ENCODE measurements at places on chromosomes 7 and 10.

- DNase-seq, result no peak
Observed at GRCh38 chr7:77282897-77283296, 83.3 kb upstream of the FGL2 start.

DNA sequence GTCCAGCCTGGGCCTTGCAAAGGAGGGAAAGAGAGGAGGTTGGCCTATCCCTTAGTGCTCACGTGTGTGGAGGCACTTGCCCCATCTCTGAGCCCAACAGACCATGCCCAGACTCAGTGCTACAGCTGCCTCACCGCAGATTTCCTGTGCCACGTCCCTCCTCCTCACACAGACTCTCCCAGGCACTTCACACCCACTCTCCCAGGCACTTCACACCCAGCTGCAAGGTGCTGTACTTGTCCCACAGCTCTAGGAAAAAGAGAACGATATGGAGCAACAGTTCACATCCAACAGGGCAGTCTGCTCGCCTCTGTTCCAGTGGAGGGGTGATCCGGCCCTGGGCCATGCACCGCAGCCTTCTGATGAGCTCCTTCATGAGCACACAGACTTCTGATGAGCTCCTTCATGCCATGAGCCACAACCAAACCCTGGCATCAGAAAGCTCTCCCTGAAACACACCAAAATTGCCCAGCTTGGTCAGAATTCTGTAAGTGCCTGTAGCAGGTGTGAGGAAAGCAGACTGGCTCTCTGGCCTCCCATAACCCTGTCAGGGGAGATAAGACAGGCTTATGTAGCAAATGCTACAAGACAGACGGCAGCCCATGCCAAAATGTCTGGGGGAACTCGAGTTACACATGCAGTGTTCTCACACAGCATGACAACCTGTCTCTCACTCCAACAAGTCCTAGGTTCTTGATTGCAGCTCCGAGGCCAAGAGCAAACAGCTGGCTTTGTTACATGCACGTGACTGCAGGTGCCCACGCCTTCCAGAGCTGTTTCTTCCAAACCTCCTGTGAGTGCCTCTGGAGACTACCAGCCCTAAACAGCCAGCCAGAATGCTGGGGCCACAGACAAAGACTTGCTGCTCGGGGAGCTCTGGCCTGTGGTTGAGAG, 348.5 kb downstream of the GRID1 start:
- DNase-seq, result no peak

- DNase-seq, result no peak
Observed at GRCh38 chr10:4765428-4765827, 60.6 kb upstream of the AKR1E2 start.

DNA sequence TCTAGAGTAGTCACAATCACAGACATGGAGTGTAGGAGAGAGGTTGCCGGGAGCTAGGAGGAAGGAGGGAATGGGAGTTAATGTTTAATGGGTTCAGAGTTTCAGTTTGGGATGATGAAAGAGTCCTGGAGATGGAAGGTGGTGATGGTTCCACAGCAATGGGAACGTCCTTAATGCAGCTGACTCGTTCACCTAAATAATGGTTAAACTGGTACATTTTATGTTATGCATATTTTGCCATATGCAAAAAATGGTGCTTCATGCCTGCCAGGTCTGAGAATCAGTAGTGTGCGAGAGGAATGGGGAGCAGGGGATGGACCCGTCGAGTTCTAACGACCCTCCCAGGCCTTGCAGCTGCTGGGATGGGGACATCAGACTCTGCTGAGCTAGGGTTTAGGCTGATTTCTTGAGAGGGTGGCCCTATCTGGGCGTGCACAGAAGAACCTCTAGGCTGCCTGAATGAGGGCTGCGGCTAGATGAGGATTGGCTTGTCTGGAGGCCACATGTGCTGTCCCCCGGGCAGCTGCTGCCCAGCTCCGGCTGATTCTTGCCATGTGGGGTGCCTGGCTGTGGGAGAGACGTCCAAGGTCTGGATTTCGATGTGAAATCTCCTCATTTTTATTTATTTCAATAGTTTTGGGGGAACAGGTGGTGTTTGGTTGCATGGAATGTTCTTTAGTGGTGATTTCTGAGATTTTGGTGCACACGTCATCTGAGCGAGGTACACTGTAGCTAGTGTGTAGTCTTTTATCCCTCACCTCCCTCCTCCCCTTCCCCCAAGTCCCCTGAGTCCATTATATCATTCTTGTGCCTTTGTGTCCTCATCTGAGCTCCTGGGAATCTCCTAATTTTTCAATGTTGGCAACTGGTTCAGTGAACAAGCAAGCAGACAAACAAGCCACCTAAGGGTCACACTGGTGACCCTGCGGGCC, 116.0 kb downstream of the GRK5 start:
- no peak for DNase-seq

- no peak for DNase-seq
Observed at GRCh38 chr10:25393621-25394020, 218.8 kb downstream of the GPR158 start.

GRCh38 chr7:47885309-47885986, 62.8 kb downstream of the PKD1L1 start:
- no peak for DNase-seq

GRCh38 chr10:11626071-11626470, 14.6 kb upstream of the USP6NL start:
- DNase-seq, result no peak

GRCh38 chr7:34362621-34363020, 295.4 kb upstream of the NPSR1 start:
- DNase-seq, result no peak

- no peak for DNase-seq
Observed at GRCh38 chr7:148079206-148080080, 511.1 kb upstream of the C7orf33 start.

GRCh38 chr10:33337326-33337957, 3.0 kb upstream of the NRP1 start:
- no peak for DNase-seq

GRCh38 chr10:13942035-13942434, 355.3 kb downstream of the PRPF18 start:
- no peak for DNase-seq

DNA sequence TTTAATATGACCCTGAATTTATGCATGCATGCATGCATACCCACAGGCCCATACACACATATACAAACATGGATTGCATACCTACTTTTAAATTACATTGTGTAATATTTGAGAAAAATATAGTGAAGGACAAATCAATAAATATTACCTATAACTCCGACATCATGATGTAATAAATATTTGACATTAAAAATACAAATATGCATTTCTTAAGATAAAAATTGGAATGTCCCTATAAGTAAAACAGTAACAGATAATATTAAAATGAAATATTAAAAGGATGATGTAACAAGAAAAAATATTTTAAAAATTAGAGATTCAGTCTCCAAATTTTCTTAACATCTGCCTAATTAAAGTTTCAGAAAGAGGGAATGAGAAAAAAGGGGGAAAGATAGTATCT, 433.0 kb downstream of the MDFIC start:
- DNase-seq, result no peak

DNA sequence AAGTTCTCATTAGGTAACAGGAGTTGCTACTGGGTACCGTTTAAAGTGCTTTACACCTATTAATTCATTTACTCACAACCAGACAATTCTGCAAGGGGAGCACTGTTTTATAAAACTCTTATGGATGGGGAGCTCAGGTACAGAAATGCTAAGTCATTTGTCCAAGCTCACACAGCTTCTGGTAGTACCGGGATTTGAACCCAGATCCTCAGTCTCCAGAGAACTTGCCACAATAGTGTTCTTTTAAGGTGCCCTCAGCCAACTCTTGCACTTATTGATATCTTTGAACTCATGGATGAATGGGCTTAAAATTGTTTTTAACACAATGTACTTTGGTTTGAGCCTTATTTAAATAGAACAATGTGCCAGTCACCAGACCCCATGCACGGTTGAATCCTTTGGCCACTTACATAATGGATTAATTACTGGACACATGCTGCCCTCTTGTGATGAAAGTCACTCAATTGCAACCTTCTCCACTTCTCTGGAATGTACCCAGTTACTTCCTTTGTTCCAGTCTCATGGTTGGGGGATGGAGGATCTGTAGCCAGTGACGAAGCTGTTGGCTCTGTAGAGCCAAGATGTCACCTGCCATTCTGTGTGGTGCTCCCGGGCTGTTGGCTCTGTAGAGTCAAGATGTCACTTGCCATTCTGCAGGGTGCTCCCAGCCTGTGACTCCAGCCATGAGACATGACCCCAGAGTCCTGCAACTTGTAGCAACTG, 65.6 kb downstream of the NOD1 start:
- no peak for DNase-seq

DNA sequence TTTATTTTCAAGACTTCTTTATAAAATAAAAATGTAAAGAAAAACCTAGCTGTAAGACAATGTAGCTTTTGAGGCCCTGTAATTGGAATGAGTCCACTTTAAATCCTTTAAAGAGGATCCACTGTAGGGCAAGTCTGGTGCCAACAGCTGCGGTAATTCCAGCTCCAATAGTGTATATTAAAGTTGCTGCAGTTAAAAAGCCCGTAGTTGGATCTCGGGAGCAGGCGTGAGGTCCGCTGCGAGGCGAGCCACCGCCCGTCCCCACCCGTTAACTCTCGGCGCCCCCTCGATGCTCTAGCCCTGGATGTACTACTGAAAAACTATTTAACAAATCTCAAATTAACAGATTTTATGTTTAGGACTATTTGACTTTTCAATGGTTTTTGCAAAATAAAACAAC, 414.7 kb upstream of the SEMA3C start:
- DNase-seq, result no peak

DNA sequence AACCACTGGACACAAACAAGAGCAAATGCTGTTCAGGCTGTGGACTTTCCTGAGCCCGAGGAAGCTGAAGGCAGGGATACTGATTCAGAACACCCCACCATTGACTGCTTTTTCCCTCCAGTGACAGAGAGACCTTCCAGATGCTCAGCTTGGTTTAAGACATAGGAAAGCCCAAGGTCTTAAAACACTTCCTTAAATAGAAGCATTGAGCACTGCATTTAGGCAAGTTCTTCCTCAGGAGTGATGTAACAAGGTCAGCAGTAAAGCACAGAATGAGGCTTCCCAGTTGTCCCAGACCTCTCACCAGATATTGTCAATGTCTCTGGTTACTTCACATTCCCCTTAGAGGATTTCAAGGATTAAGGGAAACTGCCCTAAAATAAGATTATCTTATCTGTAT, 19.6 kb upstream of the CDCA7L start:
- DNase-seq, result no peak

- DNase-seq, result no peak
Observed at GRCh38 chr10:69141304-69141703, 17.3 kb downstream of the VPS26A start.

- no peak for DNase-seq
Observed at GRCh38 chr7:138992052-138992531, 10.9 kb upstream of the KIAA1549 start.

DNA sequence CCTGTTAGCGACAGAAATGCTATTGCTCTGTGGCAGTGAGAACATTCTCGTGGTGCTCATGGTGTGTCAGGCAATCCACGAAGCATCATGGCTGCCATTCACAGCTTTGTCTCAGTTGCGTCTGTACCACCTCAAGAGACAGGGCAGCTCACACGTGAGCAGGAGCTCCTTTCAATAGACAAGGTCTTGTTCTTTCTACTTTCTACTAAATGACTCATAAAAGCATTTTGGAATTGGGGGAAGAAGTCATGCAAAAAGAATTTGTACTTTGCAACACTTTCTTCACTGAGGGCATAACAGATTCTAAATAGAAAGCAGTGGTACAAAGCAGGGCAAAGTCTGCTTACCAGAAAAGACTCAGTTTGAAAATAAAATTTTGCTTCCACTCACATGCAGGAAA, 638.5 kb downstream of the PHTF2 start:
- DNase-seq, result no peak
